ENCODE measurements at places on chromosomes 7 and 10. TPM values are rescaled to one million over a fixed set of nuclear protein-coding genes. Genes with fewer than 3 reads are reported as not detected.

ZFAND4 gene
- total RNA-seq = 4.4 TPM

HABP2 gene
- not detected for total RNA-seq

LRRC18 gene
- not detected for total RNA-seq

MBL2 gene
- not detected for total RNA-seq

ACTL6B gene
- not detected for total RNA-seq

ABCA13 gene
- total RNA-seq = 0.76 TPM

GHRHR gene
- total RNA-seq = not detected

RET gene
- total RNA-seq = not detected

SPDYE16 gene
- not detected for total RNA-seq

MYL10 gene
- not detected for total RNA-seq

VWA2 gene
- total RNA-seq = 0.48 TPM

LRRC17 gene
- not detected for total RNA-seq

RBP3 gene
- not detected for total RNA-seq

SORCS3 gene
- total RNA-seq = not detected

All from PC-9 (cell line).